ENCODE measurements at places on chromosomes 16 and 17.
A peak's percentile ranks its signal among the peaks of the same experiment; 100 is the strongest.

- DNase-seq: no peak
Measured at GRCh38 chr17:75779987-75780889, 4.4 kb upstream of the UNK start.

DNA sequence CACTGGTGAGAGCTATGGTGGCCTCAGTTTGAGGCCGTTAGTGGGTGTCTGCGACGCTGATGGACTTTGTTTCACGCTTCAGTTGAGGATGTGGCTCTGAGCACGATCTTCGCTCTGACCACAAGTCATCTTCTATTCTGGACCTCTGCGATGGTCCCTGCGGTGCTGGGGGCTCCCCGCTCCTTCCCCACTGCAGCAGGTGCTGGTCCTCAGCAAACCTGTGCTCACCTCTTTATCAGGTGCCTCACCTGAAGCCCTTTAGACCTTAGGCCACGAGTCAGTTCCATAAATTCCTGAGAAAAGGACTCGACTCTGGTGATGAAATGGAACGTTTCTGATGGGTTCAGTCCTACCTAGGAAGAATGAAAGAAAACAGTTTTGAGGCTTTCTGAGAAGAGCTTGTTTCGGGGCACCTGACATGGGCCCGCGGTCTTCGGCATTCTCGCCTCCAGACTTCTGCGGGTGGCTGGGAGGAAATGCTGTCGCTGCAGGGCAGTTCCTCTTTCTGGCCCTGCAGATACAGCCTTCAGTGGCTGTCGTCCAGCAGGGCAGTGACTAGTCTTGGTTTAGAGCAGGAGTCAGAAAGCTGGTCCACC, 4.7 kb downstream of the KCTD5 start:
- DNase-seq: peak; percentile 83

DNA sequence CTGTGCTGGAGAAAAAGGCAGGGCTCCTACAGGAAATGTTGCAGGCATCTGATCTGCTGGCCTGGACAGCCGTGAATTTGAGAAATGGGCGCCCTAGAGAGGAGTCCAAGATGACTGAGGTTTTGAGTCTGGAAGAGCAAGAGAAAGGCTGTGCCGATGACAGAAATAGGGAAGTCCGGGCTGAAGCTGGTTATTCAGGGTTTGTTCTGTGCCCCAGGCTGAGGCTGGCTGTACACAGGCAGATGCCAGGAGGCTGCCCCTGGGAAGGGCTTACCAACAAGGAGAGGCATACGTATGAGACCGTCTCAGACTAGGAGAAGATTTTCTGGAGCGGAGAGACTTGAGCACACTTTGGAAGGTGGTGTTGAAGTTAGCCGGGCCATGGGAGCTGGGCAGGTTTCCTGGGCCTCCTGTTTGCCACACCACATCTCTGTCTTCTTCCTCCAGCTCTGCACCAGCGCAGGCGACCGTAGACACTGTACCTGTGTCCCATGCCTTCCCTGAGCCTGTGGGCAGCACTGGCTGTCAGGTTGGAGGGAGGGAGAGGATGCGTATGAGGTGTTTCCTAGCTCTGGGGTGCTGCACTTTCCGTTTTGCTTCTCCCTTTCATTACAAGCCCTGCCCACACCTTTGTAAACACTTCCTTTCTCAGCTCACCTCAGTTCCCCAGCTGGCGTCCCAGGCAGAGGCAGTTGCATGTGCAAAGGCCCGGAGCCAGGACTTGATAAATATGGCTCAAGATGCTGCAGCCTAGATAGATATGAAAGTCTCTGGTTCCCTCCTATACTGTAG, 80.8 kb downstream of the SPECC1 start:
- no peak for DNase-seq

- DNase-seq: no peak
Measured at GRCh38 chr16:17101646-17102045, 369.1 kb downstream of the XYLT1 start.

- no peak for DNase-seq
Measured at GRCh38 chr16:58863042-58863441, 128.9 kb upstream of the GOT2 start.

DNA sequence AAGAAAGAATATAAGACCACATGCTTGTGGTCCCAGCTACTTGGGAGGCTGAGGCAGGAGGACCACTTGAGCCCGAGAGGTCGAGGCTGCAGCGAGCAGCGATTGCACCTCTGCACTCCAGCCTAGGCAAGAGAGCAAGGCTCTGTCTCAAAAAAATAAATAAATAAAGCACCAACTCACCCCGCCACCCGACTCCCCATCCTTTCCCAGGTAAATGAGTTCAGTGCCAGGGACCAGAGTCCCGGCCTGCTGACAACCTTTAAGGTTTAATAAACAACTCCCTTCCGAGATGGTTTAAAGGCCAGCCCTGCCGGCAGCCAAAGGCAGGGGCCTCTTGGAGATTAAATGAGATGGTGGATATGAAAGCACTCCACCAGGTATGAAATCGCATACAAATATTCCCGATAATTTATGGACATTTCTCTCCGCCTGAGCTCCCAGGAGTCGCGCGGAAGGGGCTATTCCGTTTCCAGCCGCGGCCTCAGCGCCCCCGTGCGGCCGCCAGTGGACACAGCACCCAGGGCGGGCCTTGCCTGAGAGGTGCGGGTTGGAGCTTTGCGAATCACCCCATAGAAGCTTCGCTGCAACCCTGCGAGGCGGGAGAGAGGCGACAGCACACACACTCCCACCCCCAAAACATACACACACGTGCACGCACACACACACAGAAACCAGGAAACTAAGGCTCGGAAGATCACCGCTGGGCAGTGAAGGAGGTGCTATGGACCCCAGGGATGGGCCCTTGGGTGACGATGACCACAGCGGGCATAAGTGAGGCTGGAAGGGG, 4.0 kb upstream of the RPL38 start:
- DNase-seq: peak; percentile 96

GRCh38 chr16:71956486-71956885, 43.7 kb downstream of the PKD1L3 start:
- DNase-seq: no peak

DNA sequence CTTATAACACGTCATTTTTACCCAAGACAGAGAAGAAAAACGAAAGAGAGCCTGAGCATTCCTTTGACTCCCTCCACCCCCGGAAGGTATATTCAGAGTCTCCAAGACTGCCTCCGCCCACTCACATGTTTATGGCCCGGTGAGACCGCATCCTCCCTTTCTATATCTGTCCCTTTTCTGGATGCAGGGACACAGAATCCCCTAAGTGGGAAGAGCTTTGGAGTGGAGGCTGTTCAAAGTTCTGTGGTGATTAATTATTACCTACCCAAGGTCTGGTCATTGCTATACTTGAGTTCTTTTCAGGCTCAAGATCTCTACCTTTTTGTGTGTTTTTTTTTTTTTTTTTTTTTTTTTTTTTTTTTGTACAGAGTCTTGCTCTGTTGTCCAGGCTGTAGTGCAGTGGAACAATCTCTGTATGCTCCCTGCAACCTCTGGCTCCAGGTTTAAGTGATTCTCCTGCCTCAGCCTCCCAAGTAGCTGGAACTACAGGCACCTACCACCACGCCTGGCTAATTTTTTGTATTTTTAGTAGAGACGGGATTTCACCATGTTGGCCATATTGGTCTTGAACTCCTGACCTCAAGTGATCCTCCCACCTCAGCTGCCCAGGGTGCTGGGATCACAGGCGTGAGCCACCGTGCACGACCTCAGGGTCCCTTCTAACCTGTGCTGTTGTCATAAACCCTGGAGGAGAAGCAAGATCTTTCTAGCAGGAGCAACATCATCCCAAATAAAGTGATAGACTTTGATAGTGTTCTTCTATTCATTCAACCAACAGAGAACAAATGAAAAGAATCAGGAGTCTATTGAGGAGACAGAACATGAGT, 407.1 kb downstream of the WWOX start:
- DNase-seq: no peak

DNA sequence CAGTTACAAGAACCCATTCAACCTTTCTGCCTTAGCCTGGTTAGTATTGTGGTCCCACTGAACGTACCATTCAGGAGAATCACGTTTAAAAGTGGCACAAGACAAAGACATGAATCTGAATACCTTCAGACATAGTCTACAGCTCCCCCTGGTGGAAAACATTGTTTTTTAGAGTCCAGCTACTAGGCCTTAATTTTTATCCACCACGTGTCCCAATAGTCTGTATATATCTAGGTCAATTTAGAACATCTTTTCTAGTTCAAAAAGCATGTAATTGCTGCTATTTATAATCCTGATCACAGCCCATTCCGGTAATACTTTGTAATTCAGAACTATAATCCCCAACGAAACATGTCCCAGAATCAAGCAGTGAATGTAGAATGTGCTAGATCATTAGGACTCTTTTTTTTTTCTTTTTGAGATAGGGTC, 13.7 kb upstream of the GUCY2D start:
- DNase-seq: peak; percentile 87

DNA sequence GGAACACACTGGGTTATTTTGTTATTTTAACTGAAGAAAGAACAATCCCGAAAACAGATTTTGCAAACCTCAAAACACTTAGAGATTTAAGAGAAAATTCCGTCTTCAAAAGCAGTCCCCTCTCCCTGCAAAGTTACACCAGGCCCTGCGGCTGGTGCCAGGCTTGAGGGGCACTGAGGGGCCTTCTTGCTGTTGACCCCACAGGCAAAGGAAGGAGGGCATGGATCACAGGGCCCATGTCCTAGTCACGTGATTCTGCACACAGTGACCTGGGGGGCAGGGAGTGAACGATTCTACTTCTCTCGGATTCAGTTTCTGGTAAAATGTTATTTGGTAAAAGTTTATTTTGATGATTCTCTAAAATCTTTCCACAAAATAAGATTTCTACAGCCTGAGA, 55.3 kb upstream of the FASN start:
- peak; percentile 48 for DNase-seq

- DNase-seq: peak; percentile 72
Measured at GRCh38 chr16:88320947-88321634, 61.7 kb upstream of the ZNF469 start.

- no peak for DNase-seq
Measured at GRCh38 chr16:49994006-49994405, 31.0 kb upstream of the CNEP1R1 start.

DNA sequence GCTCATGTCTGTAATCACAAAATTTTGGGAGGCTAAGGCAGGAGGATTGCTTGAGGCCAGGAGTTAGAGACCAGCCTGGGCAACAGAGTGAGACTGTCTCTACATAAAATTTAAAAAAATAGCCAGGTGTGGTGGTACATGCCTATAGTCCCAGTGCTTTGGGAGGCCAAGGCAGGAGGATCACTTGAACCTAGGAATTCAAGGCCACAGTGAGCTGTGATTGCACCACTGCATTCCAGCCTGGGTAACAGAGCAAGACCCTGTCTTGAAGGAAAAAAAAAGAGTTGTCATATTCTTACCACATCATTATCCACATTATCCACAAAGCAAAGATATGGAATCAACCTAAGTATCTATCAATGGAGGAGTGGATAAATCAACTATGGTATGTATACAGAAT, 21.0 kb upstream of the MAPK3 start:
- no peak for DNase-seq

- no peak for DNase-seq
Measured at GRCh38 chr17:62986549-62986948, 20.5 kb downstream of the TANC2 start.

- no peak for DNase-seq
Measured at GRCh38 chr17:33284022-33284421, 9.1 kb downstream of the ASIC2 start.

DNA sequence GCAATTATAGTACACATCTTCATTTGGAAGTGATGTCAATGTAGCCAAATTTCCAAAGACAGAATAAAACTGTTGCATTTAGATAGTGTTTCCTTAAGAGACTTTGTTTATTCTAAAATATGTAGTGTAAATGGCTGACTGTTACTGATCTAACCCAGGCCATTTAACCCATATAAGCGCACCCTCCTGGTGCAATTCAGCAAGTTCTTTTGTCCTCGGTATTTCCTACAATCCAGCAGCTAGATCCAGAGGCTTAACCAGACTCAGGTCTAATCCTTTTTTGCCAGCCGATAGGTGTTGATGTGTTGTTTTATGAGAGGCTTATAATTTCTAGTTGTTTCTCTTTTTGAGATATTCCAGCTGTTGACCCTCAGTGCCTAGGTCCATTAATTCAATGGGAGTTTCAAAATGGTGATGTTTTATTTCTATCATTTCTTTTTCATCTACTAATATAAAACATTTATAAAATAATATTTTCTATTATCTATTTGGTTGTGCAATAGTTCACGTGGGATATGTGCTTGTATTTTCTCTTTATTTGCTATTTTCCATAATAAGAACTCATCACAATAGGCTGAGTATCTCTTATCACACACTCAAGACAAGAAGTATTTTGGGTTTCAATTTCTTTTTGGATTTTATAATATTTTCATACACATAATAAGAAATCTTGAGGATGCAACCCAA, 14.5 kb downstream of the ABCA9 start:
- DNase-seq: no peak

DNA sequence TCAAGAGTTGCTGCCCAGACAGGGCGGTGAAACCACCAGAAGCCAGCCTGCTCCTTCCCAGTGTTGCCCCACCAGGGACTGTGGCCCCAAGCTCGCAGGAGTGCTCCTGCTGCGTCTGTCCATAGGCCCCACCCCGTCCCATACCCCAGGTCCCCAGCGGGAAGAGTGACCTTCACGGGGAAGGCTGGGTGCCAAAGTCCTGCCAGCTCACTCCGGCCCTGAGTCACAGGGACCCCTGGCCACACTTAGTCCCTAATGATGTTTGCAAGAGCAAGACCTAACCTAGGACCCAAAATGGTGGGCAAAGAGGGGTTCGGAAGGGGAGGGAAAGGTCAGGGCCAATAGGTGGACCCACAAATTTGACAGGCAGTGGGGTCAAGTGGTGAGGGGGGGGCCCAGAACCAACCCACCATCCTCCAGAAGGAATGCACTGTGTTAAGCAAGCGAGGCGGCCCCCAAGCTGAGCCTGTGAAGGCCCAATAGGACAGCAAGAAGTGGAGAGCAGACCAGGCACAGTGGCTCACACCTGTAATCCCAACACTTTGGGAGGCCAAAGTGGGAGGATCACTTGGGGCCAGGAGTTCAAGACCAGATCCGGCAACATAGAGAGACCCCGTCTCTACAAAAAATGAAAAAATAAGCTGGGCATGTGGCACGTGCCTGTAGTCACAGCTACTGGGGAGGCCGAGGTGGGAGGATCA, 3.3 kb downstream of the DOK4 start:
- peak; percentile 66 for DNase-seq

DNA sequence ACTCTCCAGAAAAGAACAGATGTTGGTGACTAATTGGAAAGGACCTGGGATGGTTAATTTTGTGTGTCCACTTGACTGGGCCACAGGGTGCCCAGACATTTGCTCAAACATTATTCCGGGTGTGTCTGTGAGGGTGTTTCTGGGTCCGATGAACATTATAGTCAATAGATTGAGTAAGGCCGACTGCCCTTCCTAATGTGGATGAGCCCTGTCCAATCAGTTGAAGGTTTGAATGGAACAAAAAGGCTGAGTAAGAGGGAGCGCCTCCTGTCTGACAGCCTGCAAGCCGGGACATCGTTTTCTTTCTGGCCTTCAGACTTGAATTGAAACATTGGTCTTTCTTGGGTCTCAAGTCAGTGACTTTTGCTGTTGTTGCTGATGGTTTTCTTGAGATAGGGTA, 22.8 kb upstream of the ITPRIPL2 start:
- no peak for DNase-seq

- no peak for DNase-seq
Measured at GRCh38 chr16:56337858-56338325, 87.5 kb downstream of the AMFR start.
